Urothelium cell line (cell line): ENCODE measurements at places on chromosomes 5 and 9.
A peak's percentile ranks its signal among the peaks of the same experiment; 100 is the strongest.

- DNase-seq = no peak
Measured at GRCh38 chr9:113632776-113633590, 169.5 kb downstream of the RGS3 start.

GRCh38 chr9:23254404-23255184 lies 571.4 kb downstream of the ELAVL2 start:
- no peak for DNase-seq

DNA sequence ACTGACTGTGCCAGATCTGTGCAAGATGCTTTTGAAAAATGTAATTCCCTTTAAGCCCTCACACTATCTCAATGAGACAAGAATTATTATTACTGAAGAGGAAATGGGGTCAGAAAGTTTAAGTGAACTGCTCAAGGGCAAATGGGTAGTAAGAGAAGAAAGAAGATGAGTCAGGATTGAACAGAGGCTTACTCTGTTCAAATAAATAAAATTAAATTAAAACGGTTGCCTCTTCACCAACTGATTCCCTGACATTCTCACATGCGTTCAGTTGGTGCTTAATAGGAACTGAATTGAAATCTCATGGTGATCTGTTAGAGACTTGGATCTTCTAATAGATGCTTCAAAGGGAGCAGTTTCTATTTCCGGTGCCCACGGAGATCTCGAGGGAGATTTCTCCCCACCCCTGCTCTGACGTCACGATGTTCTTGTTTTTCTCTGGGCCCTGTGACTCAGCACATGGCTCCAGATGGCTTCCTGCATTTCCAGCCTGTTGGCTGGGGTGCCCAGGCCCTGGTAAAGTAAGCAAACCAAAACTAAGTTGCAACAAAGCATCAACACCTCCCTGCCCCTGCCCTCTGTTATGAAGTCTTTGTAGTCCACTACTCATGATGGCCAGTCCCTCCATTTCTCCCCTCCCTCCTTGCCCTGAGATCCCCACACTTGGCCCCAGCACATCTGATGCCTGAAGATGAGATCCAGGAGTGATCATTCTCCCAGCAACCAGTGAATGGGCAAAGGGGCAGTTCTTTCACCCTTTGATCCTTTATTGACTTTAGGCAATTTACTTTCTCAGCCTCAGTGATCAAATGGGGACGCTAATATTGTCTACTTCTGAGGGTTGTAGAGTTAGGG lies 106.1 kb upstream of the CPEB4 start:
- peak; percentile 62 for DNase-seq

DNA sequence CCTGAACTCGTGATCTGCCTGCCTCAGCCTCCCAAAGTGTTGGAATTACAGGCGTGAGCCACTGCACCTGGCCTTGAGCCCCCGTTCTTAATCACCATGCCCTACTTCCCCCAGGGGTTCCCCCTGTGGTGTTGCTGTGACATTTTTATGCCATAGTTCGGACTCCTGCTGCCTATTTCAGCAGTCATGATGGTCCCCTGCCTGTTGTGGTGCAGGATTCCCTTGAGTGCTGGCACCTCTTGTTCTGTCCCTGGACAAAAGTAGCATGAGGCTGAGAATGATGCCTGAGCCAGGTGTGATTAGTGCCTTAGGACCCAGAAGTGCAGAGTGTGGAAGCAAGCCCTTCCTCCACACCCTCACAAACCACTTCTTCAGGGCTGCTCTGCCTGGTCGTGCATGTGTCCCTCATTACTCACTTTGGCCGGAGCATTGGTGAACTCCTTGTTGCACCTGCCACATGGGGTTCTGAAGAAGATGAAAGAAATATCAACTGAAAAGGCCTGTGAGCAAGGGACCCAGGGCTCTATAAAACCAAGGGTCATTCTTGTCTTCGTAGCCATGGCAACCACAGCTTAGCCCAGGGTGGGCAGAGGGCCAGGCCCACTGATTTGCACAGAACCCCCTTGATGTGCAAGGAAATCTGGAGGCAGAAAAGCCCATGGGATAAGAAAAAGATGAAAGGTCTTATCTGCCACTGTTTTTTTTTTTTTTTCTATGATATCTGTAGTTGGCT lies 228.0 kb downstream of the NTRK2 start:
- no peak for DNase-seq

DNA sequence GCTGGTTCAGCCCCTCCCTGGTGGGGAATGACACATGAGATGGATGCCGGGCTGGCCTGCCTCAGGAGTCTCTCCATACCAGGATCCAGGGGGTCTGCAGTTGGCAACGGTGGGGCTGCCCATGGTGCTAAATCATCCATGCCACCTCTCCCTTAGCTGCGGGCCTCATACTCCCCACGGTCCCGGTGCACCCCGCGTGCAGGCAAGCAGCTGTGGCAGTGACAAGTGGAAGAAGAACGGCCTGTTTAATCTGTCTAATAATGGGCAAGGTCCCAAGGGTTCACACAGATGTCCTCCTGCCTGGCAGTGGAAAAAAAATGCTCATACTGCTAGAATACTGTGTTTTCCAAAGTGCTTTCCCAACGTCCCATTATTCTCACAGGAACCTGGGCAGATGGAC lies 196.9 kb upstream of the PANK3 start:
- no peak for DNase-seq

DNA sequence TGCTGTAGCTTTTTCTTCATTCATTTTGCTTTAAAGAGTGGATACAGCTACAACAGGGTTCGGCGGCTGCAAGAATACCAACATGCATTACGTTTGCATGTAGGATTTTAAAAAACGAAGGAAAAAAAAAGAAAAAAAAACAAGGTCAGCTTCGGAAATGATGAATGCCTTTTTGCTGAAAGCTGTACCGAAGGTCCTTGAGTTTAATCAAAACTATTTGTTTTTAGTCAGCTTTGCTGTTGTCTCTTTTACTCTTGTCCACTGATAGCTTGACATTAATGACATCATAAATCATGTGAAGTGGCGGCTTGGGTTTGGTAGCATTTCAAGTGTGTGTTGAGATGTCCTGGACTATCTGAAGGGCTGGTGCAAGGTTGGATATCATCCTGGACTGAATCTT lies 779.1 kb downstream of the NR2F1-AS1 start:
- DNase-seq = no peak

DNA sequence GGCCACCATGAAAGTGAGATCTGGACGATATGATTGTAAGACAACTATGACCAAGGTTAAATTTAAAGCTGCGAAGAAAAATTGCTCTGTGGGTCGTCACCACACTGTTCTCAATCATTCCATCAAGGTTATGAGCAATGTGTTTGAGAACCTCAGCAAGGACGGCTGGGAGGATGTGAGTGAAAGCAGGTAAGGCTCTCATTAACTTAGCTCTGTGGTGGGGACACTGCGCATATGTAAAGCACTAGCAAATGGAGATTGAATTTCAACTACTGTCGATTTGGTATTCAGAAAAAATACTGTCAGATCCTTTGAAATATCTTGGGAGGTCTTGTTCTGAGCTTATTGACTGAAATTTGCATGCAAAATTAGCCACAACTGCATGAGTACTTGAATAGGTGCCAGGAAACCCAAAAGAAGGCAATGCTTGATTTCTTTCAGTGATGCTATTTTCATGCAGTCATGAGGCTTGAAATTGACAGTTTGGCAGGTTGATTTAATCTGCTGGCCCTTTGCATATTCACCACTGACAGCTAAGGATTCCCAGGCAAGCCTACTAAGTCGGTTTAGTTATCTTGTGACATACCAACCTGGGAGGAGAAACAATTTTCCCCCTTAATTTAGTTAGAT lies 183.9 kb upstream of the SH3GL2 start:
- DNase-seq = no peak

- no peak for DNase-seq
Measured at GRCh38 chr9:4936277-4936676, 48.8 kb upstream of the JAK2 start.

- DNase-seq = peak; percentile 57
Measured at GRCh38 chr9:35051069-35051967, 21.1 kb downstream of the VCP start.

GRCh38 chr5:72076621-72077300 lies 30.5 kb upstream of the MAP1B start:
- no peak for DNase-seq

- no peak for DNase-seq
Measured at GRCh38 chr9:12183321-12183720, 509.9 kb upstream of the TYRP1 start.

DNA sequence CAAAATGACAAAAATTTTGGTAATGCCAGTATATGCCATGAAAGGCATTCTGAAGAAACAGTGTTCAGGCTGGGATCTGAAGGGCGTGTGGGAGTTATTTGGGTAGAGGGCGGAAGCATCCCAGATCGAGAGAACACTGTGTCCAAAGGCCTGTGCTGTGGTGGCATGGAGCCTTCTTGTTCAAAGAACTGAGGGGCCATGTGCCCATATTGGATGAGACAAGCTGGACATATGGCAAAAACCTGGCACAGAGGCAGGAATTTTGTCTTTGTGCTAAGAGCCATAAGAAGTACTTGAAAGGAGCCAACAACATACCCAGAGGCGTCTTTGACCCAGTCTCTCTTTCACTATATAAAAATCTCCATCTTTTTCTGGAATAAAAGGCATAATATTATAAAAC lies 128.0 kb downstream of the SYK start:
- no peak for DNase-seq

- no peak for DNase-seq
Measured at GRCh38 chr5:107331312-107331711, 339.4 kb downstream of the EFNA5 start.

- DNase-seq = no peak
Measured at GRCh38 chr5:135739383-135739981, 95.0 kb upstream of the SLC25A48 start.

DNA sequence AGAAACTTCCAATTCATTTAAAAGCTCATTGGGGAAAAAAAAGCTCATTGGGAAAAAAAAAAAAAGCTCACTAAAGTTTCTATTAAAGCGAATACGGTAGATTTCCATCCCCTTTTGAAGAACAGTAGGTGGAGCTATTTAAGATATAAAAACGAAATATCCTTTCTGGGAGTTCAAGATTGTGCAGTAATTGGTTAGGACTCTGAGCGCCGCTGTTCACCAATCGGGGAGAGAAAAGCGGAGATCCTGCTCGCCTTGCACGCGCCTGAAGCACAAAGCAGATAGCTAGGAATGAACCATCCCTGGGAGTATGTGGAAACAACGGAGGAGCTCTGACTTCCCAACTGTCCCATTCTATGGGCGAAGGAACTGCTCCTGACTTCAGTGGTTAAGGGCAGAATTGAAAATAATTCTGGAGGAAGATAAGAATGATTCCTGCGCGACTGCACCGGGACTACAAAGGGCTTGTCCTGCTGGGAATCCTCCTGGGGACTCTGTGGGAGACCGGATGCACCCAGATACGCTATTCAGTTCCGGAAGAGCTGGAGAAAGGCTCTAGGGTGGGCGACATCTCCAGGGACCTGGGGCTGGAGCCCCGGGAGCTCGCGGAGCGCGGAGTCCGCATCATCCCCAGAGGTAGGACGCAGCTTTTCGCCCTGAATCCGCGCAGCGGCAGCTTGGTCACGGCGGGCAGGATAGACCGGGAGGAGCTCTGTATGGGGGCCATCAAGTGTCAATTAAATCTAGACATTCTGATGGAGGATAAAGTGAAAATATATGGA lies at the start of gene PCDHGA12:
TSS of gene PCDHGA12 (plus strand) at position 176 of the 782 bp plus-strand sequence. CDS start at position 429, 253 bp downstream.
- DNase-seq = no peak

GRCh38 chr9:33113799-33114547 lies 37.5 kb upstream of the SMU1 start:
- DNase-seq = no peak

DNA sequence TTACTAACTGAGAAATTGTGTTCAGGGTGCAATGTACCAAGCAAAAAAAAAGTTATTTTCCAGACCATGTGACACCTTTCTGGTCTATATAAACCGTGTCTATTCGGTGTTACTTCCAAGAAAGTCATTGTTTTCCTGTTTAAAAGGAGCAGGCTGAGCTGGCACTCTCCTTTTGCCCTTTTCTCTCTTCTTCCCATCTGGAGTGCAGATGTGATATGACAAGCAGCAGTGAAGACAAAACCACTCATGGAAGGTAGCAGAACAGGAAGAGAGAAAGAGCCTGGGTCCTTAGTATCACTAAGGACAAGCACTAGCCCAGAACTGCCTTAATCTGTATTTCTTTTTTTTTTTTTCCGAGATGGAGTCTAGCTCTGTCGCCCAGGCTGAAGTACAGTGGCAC lies 25.6 kb downstream of the LYRM7 start:
- DNase-seq = no peak

GRCh38 chr5:118565335-118565971 lies 422.9 kb downstream of the DTWD2 start:
- no peak for DNase-seq

- DNase-seq = no peak
Measured at GRCh38 chr9:123350590-123351310, 5.2 kb upstream of the CRB2 start.

GRCh38 chr5:540906-541538 lies 16.8 kb upstream of the SLC9A3 start:
- no peak for DNase-seq

- DNase-seq = no peak
Measured at GRCh38 chr5:109849478-109850088, 159.9 kb downstream of the MAN2A1 start.

DNA sequence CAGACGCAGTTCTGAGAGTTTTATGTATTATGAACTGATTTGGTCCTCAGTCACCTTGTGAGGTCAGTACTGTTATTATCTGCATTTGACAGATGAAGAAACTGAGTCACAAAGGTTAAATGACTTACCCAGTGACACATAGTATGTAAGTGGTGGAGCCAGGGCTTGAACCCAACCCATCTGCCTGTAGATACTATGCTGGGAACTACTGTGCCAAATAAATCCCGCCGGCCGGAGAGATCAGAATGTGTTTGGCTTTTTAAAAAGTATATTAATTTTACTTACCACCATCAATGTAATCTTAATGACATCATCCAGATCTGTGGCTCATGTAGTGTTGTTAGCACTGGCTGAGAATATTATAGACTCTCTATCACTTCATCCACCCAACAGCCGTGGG lies 80.8 kb downstream of the ZNF618 start:
- DNase-seq = no peak

- no peak for DNase-seq
Measured at GRCh38 chr5:77294185-77294584, 83.7 kb downstream of the PDE8B start.

DNA sequence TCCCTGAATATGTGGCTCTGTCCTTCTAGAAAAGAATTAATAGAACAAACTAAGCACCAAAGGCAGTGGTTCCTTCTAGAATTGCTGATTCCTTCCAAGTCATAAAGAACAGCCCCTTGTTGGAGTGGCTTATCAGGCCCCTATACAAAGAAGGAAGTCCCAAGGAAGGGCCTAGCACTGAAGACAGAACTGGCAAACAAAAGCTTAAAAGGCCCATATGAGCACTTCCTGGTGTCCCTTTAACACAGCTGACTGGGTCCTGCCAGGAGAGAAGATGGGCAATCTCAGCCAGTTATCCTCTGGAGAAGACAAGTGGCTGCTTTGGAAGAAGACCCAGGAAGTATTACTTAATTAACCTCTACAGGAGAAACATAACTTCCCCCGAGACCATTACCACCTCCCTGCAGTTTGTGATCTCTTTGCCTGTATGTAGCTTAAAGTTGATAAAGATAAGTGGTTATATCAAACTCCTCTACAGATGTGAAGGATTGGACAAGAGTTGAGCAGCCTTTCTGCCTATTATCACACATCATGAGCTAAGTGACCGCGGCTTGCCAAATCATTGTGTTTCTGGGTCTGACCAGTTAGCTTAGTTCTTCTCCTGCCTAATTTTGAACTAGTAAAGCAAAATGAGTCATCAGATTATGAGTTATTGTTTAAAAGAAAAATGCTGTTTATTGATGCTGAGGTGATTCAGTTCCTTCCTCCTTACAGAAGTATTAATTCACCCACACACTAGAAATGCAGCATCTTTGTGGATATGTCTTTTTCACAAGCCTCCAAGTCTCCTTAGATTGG lies 13.3 kb upstream of the STING1 start:
- no peak for DNase-seq
